Dermis microvascular lymphatic vessel endothelial cell (primary cell): ENCODE measurements at places on chromosomes 4 and X.

GRCh38 chr4:37665333-37666320 lies 20.5 kb downstream of the RELL1 start:
- DNase-seq, result peak; percentile 68

DNA sequence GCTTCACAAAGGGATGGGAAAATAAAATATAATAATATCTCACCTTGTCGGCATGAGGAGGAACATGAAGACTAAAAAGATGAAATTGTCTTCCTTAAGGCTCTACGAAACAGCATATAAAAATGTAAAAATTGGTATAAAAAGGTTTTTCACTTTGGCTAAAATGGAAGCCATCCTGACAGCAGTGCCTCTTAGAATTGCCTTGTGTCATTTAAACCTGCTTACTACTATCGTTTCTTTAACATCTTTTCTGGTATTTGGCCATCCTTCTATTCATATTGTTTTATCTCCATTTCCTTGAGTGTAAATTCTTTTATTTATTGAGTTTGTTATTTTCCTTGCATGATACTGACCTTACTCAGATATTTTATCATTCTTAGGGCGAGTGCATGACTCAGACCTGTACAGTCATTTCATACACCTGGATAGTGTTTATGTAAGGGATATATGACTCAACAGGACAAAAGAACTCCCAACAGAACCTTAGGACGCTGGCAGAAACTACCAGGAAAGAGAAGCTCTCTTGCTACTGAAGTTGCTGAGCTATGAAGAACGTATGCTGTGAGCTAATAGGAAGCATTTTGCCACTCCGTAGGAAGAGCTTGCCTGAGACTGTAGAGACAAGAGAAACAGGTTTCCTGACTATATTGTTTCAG lies 5.8 kb upstream of the CDKN2AIP start:
- DNase-seq, result no peak

GRCh38 chr4:8465615-8466611 lies 25.3 kb downstream of the TRMT44 start:
- DNase-seq, result no peak

GRCh38 chr4:31236020-31236638 lies 516.0 kb downstream of the PCDH7 start:
- no peak for DNase-seq

- DNase-seq, result no peak
Observed at GRCh38 chr4:89509708-89510281, 202.2 kb upstream of the GPRIN3 start.

DNA sequence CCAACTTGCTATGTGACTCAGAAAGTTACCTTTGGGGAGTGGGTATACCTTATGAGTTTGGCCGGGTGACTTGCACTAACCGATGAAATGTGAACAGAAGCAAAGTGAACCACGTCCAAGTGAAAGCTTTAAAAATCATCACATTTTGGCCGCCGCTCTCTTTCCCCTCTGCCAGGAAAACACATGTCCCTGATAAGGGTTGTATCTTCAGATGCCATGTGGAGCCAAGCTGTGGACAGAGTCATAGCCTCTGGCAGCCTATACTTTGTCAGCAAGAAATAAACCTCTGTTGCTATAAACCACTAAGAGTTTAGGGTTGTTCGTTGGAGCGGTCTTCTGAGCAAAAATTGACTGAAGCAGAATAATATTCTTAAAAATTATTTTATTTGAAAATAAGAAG lies 92.3 kb downstream of the PRDM5 start:
- no peak for DNase-seq

- no peak for DNase-seq
Observed at GRCh38 chr4:175635546-175635945, 176.5 kb downstream of the GPM6A start.

- DNase-seq, result no peak
Observed at GRCh38 chr4:8260656-8261111, 8.9 kb upstream of the HTRA3 start.

DNA sequence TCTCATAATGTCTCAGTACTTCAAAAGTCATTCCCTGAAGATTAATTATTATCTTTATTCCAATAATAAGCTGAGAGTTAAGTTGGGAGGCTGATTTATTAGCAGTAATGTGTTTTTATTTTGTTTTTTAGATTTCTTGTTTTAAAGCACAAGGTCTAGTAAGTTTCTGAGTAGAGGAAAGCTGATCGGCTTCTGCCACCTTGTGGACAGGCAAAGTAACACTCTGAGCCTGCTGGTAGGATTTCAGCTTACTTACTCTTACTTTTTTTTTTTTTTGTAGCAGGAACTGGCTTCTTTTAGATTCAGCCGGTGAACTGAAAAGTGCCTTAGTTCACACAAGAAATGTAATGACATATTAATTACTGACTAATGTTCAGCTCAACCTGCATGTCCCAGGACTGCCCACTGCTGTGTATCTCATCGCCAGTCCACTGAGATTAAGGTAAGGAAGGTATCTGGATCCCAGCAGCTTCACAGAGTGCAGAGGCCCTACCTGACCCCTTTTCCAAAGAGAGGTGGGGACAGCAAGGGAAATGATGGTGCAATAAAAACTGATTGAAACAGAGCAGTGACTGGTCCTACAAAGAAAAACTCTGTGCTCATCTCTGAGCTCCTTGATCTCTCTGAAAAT lies 126.5 kb downstream of the ADGRA3 start:
- DNase-seq, result peak; percentile 81

DNA sequence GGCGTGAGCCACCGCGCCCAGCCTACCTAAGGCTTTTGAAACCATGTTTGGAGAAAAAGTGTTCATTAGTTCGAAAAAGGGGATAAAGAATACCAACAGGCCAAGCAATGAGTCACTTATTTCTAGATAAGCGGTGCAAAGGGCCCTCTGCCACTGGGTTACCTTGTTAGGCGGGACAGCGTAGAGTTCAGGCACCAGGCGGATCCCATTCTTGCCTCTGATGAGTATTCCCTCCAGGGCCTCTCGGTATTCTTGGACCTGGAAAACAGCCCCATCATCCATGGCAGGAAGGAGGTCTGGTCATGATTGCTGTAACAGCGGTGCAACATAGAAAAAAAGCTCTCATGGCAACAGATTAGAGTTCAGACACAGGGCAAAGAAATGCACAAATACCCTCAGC lies 48.0 kb downstream of the PHKA2 start:
- DNase-seq, result no peak

GRCh38 chrX:41718481-41719235 lies 5.3 kb upstream of the GPR82 start:
- DNase-seq, result peak; percentile 2

GRCh38 chrX:38312436-38312835 lies 14.9 kb downstream of the RPGR start:
- peak; percentile 53 for DNase-seq

DNA sequence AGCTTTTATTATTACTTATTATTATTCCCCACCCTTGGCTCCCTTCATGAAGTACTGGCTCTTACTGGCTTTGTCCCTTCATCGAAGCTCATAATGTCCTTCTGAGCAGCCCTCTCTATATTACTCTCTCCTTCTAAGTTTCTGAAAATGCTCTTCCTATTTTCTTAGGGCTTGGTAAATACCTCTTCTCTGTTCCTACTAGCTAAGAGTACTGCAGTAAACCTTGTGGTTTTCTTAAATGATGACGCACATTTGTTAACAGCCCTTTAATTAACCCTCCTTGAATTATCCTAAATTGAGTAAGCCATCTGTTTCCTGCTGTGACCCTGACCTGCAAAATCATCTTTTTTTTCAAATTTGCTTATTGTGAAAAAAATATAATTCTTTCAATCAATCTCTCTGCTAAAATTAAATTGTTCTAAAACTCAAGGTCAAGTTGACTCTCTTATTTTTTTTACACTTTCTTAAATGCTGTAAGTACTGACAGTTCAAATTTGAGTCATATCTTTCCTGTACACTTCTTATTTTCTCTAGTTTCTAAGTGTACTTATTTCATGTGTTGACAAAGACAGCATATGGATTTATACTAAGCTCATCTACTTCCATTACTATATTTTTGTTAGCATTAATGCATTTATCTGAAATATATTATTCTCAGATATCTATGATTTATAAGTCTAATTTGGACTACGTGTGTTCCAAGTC lies 148.9 kb downstream of the ADAM29 start:
- DNase-seq, result no peak

- DNase-seq, result no peak
Observed at GRCh38 chr4:111943796-111944203, 201.5 kb upstream of the FAM241A start.

GRCh38 chrX:10197279-10198210 lies 40.8 kb downstream of the CLCN4 start:
- DNase-seq, result no peak

DNA sequence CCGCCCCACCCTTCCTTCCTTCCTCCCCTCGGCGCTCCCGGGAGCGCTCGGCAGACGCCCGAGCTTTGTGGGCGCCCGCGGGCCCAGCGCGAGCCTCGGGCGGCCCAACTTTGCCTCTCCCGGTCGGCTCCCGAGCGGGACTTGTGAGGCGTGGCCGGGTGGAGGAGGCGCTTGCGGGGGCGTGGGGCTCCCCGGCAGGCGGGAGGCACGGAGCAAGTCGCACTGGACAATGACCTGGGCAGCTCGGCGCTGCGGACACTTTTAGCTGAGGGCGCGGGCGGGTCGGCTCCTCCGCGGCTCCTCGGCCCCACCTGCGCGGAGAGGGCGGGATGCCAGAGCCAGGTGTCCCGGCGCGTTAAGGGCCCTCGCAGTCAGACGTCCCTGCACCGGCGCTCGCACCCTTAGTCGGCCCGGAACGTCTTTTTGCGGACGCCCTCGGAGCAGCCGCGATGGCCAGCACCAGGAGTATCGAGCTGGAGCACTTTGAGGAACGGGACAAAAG lies 385 bp downstream of the DCLK2 start:
- DNase-seq, result peak; percentile 54

- no peak for DNase-seq
Observed at GRCh38 chr4:6937201-6937600, 27.6 kb downstream of the TBC1D14 start.

GRCh38 chr4:108148316-108148715 lies 20.4 kb downstream of the LEF1 start:
- no peak for DNase-seq

DNA sequence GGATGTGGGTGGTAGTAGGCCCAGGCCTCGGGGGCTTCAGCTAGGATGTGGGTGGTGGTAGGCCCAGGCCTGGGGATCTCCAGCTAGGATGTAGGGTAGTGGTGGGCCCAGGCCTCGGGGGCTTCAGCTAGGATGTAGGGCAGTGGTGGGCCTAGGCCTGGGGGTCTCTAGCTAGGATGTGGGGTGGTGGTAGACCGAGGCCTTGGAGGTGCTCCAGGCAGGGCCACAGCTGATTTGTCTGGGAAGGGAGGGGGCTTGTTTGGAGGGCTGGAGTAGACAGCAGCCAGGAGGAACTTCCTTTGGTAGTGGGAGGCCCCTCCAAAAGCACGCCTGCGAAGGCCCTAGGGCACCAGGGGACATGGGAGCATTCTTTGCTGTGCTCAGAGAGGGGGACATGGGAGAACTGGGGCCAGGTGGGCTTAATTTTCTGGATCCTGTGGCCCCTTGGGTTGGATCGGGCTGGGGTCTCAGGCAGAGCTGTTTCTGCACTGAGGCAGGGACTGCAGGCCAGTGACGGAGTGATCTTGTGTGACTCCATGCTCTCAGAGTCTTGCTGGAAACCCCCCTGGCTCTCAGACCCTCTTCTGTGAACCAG lies 3.3 kb upstream of the SPON2 start:
- no peak for DNase-seq

DNA sequence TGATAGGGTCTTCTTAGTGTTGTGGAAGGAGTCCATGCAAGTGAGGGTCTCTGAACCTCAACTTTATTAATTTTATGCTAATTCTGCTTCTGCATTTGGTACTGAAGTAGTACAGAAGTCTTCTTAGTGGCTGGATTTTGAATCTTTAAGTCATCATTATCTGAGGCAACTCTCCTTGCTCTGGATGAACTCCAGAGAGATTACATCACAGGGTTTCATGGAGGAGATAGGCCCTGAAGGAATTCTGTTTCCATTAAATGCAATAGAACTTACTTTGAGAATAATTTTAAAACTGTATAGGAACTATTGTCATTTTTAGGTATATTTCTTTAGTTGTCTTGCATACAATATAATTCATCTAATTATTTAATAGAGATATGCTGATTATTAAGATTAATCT lies 451.2 kb downstream of the FAT4 start:
- no peak for DNase-seq

DNA sequence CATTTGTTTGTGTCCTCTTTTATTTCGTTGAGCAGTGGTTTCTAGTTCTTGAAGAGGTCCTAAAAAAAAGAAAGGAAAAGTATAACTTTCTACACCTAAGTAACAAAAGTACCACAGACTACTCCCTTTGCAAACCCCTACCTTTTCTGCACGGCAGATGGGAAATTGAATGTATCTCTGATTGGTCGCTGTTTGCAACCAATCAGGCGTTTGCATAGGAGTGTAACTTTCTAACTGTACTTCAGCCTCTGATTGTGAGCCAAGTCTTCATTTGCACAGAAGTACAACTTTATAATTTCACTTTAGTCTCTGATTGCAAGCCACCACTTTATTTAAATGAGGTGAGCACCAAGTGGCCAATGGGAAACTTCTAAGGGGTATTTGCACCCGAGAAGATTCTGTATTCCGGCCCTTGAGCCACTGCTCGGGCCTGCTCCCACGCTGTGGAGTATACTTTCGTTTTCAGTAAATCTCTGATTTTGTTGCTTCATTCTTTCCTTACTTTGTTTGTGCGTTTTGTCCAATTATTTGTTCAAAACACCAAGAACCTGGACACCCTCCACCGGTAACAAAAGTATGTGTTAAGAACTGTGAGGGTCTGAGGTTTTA lies 40.3 kb upstream of the FHL1 start:
- no peak for DNase-seq

- no peak for DNase-seq
Observed at GRCh38 chr4:122619611-122620010, 1.3 kb downstream of the IL21 start.

GRCh38 chrX:12955882-12956703 lies 18.8 kb upstream of the TMSB4X start:
- DNase-seq, result peak; percentile 87

DNA sequence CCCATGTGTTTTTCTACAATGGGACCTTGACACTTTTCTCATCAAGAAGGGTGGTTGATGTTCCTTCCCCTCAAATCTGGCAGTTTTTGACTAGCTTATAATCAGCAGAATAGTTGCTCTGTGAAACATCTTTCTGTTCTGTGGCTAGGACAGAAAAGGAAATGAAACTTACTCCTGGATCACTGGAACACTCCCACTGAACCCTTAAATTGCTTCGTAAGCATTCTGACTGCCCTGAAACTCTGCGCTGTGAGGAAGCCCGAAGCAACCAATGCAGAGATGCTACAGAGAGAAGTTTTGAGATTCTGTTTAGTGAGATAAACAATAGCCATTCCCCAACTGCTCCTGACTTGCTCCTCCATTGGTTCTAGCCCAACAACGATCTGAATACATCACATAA lies 602.2 kb downstream of the CENPC start:
- DNase-seq, result no peak

DNA sequence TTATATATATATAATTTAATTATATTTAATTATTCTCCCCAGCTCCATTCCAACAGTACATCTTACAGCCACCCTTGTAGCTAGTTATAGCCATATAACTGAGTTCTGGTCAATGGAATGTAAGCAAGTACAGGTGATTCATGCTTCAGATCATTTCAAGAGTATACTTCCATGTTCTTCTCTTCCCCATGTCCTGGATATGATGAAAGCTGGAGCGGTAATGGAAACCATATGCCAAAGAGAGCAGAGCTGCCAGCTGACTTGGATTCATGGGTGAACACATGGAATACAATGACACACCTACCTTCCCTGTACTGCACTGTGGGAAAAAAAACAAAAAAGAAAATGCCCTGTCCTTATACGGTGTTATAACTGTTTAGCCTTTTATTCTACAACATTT lies 17.5 kb upstream of the CORIN start:
- no peak for DNase-seq

GRCh38 chr4:140869446-140869845 lies 113.3 kb upstream of the TBC1D9 start:
- DNase-seq, result no peak

GRCh38 chrX:21225643-21226042 lies 148.6 kb upstream of the CNKSR2 start:
- DNase-seq, result no peak
